Globus pallidus (tissue), 1 donor: ENCODE measurements at places on chromosomes 16 and 17.

DNA sequence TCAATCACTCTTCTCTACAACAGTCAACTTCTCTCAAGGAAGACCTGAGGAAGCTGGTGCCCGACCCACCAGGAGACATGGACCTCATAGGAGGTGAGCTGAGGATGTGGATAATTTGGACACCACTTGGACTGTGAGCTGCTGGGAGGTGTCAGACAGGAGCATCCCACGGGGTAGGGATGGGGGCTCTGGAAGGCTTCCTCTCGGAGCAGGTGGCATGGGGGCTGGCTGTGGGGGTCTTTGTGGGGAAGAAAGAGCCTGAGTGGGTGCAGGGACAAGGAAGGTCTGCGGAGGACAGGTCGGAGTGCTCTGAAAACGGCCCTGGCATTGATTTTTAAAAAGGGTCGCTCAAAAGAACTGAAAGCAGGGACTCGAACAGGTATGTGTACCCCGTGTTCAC, 64.0 kb downstream of the TBC1D16 start:
- DNase-seq, result no peak

DNA sequence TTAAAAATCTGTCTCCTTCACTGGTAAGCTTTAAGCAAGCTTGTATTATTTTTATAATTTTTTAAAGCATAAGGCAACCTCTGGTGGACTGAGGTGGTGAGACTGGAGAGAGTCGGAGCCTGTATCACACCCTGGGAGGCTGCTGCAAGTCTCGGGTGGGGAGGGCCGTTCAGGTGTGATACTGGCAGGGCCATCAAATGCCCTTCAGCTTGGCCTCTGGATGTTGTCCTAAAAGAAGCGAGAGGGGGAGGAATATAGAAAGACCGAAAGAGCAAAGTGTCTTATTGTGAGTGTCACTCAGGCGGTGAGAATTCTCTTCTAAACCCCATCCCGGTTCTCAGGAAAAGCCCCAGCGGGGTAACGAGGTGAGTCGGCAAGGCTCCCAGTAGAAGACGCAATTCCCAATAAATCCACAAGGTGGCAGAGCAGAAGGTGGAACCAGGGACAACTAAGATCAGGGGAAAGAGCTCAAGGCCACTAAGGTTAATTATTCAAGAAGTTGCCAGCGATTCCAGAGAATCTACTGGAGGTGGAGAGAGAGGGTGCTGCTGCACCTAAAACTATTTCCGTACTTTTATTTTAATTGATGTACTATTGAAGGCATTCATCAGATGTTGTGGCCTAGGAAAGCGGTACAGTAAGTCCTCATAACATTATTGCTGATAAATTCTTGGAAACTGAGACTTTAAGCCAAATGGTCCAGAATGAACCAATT, 14.1 kb downstream of the C17orf67 start:
- no peak for DNase-seq

GRCh38 chr16:71526111-71526631, at the start of gene CHST4:
CHST4 (plus strand) TSS chr16:71526426; CDS start chr16:71536678, 10,252 bp downstream.
- no peak for DNase-seq

- peak; percentile 42 for DNase-seq
Observed at GRCh38 chr17:45414990-45415881, 17.4 kb downstream of the ARHGAP27 start.

DNA sequence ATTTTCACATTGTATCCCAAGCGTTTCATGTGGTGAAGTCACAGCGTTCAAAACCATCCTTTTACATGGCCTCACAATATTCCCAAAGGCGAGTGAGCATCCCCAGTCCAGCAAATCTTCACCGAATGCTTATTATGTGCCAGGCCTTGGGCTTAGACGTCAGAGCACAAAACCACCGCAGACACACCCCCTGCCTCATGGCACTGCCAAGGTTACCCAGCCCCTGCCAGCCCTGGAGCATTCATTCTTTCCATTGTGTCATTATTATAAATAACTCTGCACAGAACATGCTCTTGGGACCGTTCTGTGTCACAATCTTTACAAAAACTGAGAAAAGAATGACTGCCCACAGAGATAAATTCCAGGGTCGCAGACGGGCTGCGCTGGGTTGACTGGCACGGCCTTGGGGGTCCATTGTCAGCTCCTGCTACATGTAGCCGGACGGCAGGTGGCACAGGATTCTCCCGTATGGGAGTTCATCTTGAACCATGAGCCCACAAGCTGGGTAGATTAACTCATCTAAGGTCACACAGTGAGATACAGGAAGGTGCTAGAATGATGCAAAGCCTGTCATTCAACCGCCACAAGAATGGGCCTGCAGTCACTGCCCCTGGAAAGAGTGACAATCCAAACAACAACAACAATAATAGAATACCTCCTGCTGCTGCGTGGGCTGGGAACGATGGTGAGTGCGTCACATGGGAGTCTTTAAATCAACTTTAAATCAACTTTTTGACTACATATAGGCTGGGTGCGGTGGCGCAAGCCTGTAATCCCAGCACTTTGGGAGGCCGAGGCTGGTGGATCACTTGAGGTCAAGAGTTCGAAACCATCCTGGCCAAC, 4.5 kb upstream of the NECAB2 start:
- DNase-seq, result no peak

DNA sequence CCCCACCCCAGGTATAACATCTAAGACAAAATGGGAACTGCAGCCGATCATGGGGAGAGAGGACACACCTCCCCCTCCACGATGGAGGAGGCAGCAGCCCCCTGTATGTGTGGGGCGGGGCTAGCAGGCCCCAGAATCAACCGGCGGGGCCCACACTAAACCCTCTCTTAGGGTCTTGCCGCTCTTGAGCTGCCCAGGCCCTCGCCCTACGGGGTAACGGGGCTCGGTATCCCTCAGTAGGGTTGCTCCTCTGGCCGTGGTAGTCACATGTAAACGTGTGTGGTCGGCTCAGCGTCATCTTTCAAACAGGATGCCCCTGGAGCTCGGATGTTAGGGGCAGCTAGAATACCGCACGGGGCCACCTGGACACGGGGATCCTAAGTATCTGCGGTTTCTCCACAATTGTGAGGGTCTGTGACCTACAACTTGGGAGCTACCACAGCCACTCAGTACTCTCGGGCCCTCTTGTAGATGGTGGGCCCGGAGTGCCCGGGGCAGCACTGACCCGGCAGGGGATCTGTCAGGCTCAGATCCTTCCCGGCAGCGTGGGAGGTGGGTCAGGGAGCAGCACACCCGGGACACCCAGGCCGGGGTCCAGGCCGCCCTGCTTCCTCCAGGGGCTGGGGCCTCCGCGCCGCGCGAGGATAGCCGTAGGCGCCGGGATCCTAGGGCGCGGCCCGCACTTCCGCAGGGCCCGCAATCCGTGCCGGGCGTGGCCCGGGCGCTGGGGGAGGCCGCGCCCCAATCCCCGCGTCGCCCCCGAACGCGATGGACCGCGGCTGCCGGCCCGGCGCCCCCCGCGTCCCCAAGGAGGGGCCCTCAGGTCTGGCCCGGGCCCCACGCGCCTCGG, 781 bp downstream of the ARHGDIA start:
- DNase-seq, result no peak

GRCh38 chr17:44384823-44385286, 4.6 kb downstream of the ITGA2B start:
- DNase-seq, result no peak

DNA sequence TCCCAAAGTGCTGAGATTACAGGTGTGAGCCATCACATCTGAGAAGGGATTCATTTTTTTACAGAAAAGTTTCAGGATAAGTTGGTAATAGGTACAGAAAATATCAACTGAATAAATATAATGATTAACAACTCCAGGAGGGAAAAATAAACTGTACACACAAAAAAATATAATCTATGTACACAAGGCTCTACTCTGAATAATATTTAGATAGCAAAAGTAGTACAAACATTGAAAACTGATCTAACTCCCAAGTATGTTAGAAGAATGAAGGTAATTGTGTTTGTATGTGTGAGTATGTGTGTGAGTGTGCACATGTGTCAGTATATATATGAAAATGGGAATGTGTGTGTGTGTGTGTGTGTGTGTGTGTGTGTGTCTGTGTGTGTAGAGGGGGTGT, 20.4 kb downstream of the TUBD1 start:
- no peak for DNase-seq

DNA sequence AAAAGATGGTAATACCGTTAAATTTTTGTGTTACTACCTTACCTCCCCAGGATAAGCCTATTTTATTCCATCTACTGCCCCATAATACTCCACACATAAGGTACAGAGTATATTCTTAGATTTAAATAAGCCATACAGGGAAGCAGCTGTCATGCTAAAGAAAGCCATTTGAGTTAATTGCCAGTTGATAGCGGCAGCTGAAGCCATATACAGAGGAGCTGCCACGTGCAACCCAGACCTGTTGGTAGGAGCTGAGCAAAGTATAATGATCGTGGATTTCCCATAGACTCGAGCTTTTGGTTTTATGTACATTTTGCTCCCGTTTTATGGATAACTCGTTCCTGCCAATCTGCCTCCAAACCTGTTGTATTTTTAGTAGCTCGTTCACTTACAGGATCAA, 12.0 kb downstream of the CPSF4L start:
- DNase-seq, result no peak

DNA sequence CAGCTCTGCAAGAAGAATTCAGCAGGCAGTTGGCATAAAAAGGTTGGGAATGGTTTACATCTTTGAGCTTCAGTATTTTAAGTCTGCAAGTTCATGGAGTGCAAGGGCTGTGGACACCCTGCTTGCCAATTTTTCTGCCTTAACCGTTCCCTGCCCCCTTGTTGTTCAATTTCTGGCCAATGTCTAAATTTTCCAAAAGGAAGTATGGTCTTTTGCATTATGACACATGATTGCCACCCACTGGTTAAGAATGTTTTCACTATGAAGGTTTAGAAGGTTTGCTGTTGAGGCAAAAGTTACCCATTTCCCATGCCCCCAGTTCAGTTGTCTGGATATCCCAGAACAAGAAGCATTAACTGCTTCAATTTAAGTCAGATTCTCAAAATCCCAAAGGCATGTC, 441.9 kb downstream of the CDH13 start:
- DNase-seq, result peak; percentile 31
